NCI-H1105 (cell line): ENCODE measurements at places on chromosomes 12 and 14.

DNA sequence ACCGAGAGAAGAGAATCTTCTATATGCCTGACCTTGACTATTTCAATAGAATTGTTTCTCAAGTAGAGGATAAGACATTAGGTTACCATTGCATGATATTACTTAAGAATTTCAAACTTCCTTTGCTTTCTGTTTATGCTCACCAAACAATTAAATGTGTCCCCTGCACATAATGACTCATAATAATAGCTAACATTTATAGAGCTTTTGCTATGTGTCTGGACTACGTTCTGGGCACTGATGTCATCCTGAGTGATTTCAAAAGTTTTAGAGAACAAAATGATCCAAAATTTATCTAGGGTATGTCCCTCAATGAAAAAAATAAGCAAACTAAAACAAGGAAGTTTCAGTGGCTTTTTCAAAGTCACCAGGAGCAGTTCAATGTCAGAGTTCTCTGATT lies 38.8 kb downstream of the SLC15A5 start:
- no peak for DNase-seq

DNA sequence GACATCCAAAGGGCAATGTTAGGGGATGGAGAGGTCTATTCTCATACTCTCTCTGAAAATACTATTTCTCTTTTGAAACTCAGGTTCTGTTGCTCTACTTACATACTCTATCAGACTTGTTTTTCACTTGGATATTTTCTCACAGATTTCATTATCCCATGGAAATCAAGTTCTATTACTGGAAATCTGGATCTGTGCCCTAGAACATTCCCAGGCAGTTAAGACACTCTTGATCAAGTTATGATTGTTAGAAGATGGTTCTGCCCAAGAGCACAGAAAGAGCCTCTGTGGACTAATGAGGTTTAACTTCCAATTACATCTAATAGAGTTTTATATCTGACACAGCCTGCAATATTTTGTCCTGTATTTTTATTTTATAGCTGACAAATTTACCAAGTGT lies 591.0 kb upstream of the ATP2B1 start:
- DNase-seq = no peak

DNA sequence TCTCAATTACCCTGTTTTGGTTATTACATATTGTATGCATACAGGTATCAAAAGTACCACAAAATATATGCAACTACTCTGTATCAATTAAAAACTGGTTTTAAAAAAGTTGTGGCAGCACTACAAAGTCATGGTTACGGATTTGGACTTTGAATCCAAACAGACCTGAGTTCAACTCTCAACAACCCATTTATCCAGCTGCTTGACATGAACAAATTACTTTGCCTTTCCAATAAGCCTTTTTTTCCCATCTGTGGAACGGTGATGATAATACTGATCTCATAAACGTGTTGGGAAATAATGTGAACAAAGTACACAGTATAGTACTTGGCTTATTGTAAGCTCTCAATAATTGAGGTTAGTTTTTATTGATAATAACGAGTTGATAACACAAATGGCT lies 85.0 kb downstream of the MNAT1 start:
- no peak for DNase-seq

GRCh38 chr12:46430340-46430948 lies 57.9 kb upstream of the SLC38A2 start:
- DNase-seq = no peak

DNA sequence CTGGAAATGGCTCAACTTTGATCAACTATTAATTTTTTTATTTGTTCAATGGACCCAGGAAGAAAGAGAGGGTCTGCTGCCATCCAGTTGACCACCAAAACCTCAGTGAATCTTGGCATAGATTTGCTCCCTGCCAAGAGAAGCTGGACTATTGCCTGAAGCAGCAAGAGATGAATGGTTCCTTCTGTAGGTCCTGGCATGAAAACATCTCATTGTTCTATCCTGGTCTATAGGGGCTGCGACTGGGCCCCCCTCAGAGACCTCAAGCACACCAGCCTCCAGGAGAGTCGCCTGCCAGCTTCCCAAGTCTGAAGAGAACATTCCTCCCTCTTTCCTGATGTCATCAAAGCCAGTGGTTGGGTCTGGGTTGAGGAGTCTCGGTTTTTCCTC lies 204.9 kb downstream of the TMX1 start:
- no peak for DNase-seq

GRCh38 chr12:84874825-84875139 lies 37.8 kb downstream of the SLC6A15 start:
- DNase-seq = no peak

GRCh38 chr12:93550748-93551611 lies 21.5 kb upstream of the SOCS2 start:
- DNase-seq = no peak

DNA sequence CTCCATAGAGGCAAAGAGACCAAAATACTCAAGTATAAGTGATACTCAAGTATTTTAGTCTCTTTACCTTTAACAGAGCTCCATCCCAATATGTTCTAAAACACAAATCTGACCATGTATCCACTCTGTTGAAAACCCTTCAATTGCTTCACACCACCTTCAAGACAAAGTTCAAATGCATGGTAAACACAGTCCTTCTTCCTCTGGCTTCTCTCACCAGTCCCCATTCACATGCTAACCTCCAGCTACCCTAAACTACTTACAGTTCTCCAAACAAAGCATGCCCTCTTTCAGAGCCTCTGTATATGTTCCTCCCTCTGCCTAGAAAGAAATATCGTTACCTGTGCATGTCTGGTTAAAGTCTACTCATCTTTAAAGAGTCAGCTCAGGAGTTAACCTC lies 100.2 kb downstream of the NUMB start:
- DNase-seq = no peak

DNA sequence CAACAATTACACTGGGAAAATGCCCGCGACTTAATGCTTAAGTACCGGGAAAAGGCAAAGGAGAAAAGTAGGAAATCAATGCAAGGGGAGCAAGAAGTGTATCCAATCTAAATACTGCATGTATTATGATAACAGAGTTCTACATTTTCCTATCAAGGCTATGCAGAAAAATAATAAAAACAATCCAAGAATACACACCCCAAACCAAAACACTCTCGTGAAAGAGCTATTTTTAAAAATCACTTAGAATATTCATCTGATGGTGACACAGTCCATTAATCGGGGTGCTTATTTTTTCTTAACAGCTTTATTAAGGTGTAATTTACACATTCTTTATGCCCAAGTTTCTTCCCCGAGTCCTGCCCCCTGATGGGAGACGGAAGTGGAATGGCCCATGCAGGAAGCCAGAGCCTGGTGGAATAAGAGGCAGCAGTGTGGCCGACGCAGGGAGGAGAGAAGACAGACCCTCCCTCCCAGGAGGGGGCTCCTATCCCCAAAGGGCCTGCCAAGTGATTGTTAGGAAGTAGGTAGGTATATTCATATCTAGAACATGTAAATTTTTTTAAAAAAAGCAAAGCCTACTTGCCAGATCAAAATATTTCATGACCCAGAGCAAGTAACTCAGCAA lies 174.3 kb downstream of the FOXN3 start:
- no peak for DNase-seq

DNA sequence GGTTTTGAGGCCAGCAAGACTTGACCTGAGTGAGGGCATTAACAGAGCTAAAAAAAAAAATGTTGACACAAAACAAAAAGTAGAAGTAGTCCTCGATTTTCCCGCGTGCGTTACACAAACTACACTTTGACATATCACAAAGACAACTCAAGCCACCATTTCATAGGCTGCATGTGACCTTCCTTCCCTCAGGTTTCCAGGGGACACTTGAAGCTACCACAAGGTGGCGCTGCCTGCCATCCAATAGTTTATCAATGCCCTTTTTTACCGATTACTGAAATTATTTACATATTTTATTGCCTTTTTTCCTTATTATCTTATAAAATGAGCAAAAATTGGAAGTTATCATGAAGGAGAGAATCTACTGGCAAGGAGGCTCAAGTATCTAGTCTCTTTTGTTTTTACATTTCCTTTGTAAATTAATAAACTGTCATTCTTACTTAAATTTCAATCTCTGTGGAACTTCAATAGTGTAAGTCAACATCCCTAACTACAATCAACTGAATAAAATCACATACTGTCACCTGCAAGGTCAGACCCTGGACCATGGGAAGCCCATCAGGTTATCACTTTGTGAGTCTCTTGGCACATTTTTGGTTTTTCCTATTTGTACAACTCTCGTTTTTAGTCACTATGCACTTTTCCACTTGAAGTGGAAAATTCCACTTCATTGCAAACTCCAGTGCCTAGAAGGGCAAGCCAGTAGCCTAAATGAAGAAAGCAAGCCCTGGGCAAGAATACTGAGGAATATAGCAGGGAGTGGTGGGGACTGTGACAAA lies 84.6 kb upstream of the CPSF6 start:
- peak; percentile 67 for DNase-seq

DNA sequence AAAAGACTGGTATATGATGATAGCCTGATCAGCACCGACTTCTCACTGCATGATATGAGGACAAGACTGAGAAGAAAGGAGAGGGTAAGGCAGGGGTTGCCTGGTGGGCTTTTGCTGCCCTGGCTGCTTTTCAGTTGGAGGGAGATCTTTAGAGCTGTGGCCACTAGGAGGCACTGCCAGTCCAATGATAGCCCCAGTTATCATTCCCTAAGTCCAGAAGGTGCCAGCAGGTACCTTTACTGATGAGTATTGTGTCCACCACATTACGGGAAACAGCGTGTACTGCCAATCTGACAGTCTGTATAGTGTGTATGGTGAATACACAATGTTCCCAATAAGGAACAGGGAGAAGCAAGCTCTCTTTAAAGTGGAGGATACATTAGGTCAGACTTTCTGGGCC lies 55.8 kb upstream of the CCDC175 start:
- DNase-seq = peak; percentile 11

- no peak for DNase-seq
Observed at GRCh38 chr12:79901506-79901905, 33.4 kb downstream of the PPP1R12A start.

- no peak for DNase-seq
Observed at GRCh38 chr12:52912711-52913430, 8.0 kb upstream of the KRT8 start.

GRCh38 chr12:117885211-117885610 lies 83.6 kb downstream of the KSR2 start:
- DNase-seq = no peak

GRCh38 chr12:41950455-41950854 lies 194.2 kb downstream of the GXYLT1 start:
- no peak for DNase-seq

DNA sequence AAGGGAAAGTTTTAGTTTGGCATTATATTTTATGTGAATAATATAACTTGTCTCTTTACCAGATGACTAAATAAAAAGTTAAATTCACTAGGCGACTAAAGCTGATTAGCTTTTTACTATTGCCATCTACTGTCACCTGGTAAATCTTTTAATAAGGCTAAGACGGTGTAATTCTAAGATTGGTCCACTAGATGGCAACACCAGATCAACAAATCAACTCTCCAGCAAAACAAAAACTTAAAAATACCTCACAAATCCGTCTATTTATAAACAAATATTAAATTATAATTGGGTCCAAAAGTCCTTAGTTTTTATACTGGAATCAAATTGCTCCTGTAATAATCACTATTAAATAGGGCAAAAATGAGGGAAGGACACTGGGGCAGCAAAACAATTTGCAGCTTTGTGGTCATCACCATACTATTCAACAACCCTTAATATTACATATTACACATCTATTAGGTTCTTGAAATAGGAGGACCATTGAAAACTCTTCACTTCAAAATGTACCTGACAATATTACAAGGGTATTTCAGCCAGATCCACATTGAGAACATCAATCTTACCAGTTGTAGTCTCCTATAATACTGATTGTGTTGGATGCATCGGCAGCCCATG lies 47.9 kb downstream of the GALC start:
- DNase-seq = peak; percentile 18

DNA sequence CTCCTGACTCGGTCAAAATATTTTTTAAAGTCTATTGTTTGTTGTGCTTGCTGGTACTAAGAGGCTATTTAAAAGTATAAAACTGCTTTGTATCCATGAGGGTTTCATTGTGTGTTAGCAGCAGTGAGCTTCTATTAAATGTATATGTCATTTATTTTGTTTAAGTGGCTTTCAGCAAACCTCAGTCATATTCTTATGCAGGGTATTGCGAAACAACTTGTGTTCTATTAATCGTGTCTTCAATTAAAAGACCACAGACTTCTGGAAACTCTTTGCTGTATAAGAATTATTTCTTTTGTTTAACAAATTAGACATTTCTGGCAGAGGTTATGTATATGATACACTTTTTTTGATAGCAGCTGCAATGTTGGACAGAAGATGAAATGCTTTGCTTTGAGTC lies 6.5 kb downstream of the IAPP start:
- DNase-seq = no peak

DNA sequence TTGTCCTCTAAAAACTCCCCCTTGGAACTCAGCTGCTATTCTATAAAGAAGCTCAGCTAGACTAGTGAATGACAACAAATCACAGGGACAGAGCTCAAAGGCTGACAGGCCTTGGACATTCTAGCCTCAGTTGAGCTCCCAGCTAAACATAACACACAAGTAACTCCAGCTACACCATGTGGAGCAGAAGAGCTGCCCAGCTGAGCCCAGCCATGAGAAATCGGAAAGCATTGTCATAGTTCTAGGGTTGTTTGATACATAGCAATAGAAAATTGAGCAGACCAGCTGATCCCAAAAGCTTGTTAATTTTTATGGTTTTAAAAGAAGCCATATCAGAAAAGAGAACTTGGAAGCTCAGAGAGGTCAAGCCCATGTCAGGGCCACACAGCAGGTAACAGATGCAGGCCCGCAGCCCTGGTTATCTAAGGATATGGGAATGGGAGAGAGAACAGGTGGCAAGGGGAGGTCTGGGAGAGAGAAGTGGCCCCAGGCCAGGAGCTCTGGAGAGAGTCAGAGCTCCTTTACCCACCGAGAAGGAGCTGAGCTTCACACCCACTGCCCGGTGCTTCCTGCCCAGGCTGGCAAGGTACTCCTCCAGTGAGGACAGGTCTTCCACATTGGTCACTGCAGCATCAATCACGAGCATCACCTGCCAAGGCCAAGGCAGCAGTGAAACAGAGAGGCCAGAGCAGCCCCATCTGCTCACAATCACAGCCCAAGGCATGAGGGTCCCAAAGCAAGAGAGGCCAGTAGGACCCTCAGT lies 2.9 kb downstream of the NGB start:
- no peak for DNase-seq

DNA sequence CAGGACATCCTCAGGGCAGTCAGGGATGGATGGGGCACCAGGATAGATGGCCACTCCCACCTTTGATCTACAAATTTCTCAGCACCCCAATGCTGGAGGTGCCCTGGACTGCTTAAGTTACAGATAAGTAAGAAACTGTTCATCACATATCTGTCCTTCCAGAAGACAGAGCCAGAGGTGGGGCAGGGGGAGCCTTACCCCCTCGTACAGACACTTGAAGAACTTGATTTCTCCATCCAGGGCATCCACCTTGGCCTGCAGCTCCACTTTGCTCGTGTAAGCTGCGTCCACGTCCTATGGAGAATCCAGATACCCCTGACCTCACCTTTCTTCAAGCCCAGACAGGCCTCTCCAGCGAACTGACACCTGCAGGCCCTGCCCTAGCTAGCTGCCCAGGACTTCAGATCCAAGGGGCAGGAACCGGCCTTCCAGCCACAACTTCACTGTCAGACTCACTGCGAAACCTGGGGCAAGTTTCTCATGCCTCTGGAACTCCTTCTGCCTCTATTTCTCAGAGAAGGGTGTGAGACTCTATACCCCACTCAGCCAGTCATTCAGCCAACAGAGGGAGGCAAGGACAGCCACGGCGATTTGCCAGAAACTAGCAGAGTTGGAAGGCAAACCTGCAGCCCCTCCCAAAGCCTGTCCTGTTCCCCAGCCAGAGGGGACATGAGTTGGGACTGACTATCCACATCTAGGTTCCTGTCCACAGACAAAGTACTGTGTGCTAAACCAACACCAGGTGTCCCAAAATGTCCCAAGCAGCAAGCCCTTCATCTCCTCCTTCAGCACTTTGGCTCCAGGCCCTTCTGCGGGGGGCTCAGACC lies 3.8 kb downstream of the KRT73 start:
- no peak for DNase-seq
